ENCODE measurements at places on chromosomes 6 and 20.

DNA sequence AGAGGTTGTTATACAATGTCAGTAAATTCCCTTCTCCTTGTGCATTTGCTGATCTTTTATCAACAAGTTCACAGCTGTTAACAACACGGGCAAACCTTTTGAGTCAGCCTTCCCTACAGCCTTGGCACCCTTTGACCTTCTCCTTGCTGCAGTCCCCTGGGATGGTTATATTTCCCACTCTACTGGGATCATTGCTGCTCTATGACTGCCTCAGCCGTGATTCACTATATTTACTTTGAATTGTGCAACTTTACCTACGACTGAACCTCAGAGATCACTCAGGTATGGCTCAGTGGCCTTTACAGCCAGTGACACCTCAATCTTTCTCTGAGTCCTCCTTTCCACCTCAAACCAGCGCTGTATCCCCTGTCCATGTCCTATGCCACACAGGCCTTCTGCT lies 1293.3 kb downstream of the EPHA7 start:
- no peak for DNase-seq

GRCh38 chr6:39800034-39801032 lies 8.2 kb downstream of the DAAM2 start:
- DNase-seq: no peak

- DNase-seq: no peak
Measured at GRCh38 chr6:159935633-159936032, 33.2 kb upstream of the IGF2R start.

DNA sequence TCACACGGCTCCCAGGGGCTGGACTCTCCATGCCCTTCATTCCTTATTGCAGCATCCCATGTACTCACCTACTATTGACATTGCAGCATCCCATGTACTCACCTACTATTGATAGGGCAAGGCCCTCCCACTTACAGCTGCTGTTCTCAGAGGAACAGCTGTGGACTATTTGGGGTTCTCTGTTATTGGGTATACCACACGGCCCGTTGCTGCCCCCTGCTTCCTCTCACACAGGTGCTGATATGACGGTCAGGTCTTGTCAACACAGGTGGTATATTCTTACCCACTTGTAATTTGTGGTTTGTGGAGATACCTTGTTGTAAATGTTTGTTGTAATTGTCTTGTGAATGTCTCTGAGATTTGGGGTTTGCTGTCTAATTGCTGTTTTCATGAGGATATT lies 18.8 kb downstream of the ALDH5A1 start:
- DNase-seq: no peak

DNA sequence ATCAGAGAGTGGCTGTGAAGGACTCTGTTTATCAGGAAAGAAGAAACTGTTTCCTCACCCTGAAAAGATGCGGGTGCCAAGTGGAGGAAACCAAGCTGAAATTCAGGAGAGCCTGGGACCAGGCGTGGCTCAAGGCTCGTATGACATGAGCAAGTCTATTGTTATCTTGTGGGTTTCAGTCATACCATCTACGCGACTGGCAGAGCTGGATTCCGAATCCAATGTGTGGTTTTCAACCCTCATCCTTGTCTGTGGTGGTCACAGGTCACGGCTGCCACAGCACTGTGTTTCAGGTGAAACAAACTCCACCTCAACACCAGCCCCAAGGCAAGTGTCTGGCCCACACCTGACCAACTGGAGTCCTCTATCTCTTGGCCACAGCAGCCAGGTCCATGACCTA lies 9.1 kb downstream of the MC3R start:
- no peak for DNase-seq

Measured in stimulated activated naive B cell treated with anti-CD40 and anti-IgM and Interleukin-4, amounts not matched to agents 10 μg/mL and 1 μg/mL and 100 μg/mL, for 72 hours (primary cell).